Activated CD8-positive, alpha-beta T cell treated with anti-CD3 and anti-CD28 coated beads for 36 hours (primary cell): ENCODE measurements at places on chromosomes 4 and X. TPM values are rescaled to one million over a fixed set of nuclear protein-coding genes. Genes with fewer than 3 reads are reported as not detected.

DNA sequence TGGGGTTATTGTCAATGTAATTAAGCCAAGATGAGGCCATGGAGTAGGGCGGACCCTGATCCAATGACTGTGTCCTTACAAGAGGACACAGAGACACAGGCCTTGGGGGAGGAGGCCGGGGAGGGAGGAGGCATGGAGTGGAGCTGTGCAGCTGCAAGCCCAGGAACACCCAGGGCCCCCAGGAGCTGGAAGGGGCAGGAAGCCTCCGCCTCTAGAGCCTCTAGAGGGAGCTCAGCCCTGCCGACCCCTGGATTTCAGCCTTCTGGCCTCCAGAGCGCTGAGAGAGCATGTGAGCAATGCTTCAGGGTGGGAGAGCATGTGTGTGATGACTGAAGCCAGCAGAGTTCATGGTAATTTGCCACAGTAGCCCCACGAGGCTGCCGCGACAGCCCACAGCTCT, 234.6 kb downstream of the AFAP1 start:
- DNase-seq: no peak

GRCh38 chrX:7139202-7140081, 8.1 kb upstream of the STS start:
- no peak for DNase-seq

DNA sequence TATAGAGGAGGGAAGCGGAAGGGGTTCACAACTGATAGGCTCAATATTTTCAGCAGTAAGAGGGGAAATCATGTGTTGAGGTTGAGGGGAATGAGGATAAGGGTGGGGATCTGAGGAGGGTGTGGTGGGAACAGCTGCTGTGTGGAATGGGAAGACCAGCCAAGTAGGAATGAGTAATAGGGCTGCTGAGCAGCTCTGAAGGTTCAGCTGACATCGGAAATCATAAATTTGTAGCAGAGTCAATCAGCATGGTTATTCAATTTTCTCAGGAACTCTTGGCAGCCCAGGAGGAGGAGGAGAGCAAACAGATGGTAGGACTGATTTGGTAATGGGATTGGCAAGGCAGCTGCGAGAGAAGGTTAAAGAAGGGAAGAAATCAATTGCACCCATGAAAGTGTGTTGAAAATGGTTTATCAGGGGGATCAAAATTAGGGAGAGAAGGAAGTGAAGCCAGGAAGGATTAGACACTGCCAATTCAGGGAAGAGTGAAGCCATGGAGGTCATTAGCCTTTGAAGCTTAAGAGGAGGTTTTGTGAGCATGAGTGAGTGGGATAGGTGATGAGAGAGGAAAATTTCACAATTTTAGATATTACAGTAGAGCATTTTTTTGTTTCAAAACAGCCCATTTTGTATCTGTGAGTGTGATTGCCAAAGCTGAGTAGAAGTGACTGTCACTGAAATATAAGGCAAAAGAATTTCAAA, 82.6 kb downstream of the PCDH7 start:
- no peak for DNase-seq

GRCh38 chr4:90099812-90100211, 27.4 kb upstream of the CCSER1 start:
- DNase-seq: no peak

GRCh38 chr4:6322761-6323566, 53.3 kb downstream of the WFS1 start:
- no peak for DNase-seq

GRCh38 chrX:137574784-137575293, 8.9 kb downstream of the ZIC3 start:
- no peak for DNase-seq

DNA sequence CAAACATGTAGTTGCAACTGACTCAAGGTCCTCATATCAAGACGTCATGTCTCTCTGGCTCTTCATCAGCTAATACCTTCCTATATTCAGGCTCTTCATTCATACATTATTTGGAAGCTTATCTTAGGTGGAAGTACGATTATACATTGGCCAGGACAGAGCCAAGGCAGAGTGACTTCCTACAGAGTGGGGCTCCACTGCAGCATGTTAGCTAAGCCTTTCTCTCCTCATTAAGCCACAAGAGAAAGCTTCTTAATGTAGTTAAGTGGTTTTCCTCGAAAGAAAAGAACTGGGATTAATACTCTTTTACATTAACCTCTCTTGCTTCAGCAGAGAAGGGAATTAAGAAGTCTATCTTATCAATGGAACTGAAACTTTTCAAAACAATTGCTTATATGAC, 15.0 kb downstream of the C4orf33 start:
- no peak for DNase-seq

The NUDT10 gene
- 4.9 TPM for total RNA-seq

The CCSER1 gene
- total RNA-seq: not detected

The SPANXN3 gene
- not detected for total RNA-seq
